Fibroblast of skin of back (primary cell): ENCODE measurements at places on chromosomes 2 and 18.
A peak's percentile ranks its signal among the peaks of the same experiment; 100 is the strongest.

DNA sequence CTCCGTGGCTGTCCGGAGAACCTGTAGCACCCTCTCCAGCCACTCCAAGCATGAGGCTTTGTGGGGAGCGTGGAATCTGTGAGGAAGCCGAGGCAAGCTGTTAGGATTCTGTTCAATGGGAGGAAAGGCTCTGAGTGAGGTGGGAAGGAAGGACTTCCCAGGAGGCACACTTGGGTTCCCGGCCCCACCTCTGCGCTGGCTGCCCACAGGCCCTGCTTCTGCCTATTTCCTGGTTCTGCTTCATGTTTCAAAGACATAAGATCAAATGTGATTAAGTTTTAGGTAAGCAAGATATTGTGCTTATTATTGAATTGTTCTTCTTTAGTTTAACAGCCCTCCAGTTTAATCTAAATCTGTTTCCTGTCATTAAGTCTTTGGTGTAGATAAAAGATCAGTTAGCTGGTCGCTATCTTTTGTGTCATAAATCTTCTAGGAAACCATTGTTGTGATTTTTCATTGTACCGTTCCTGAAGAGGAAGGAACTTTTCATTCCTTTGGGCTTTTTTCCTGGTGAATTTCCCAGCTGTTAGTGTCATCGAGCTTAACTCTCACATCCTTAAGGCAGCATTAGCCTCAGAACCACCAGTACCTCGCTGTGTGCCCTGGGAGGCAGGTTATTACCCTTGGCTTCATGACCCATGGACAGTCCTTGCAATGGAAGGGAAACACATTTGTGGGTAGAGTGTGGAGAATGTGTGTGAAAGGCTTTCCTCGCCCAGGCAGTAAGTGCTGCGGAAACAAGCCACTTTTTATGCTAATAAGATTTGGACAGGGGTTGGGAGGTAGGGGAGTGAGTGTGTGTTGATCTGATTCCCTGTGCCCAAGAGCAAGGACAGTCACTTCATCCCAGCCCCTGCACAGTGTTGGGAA lies 61.9 kb upstream of the ALPP start:
- DNase-seq = no peak

DNA sequence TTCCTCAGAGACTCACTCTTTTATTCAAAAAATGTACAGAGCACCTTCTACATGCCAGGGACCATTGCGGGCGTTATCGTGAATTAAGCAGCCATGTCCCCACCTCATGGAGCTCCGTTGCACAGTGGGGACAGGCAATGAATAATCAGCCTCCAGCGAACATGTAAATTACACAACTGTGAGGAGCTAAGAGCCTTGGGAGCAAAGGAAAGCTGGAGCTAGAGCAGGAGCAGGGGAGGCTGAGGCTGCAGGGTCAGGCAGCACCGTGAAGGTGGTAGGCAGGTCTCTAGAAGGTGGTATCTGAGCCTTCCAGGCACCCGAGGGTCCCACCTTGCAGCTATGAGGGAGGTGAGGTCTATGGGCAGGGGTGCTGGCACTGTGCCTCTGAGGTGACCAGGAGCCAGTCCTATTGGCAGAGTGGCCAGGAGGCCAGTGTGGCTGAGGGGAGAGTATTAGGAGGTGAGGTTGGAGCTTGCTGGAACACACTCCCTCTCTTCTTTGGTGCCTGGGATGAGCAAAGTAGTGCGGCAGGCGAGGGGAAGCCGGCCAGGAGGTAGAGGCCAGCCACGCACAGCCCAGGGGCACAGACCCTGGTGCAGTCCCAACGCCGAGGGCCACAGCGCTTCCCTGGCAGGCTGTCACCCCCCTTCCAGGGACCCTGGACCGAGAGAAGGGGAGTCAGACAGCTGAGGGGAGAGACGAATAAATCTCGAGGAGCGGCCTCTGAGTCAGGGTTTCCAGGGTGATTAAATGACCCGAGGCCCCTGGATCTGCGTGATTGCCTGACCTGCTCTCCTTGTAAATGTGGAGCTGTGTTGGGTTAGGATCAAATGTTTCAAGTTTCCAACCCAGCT lies 167.3 kb downstream of the SEPTIN10 start:
- no peak for DNase-seq

GRCh38 chr18:79245517-79246001 lies 150.2 kb upstream of the NFATC1 start:
- DNase-seq = peak; percentile 32

GRCh38 chr18:59024829-59025228 lies 114.9 kb upstream of the SEC11C start:
- no peak for DNase-seq

GRCh38 chr2:17599617-17600016 lies 59.1 kb downstream of the VSNL1 start:
- no peak for DNase-seq

DNA sequence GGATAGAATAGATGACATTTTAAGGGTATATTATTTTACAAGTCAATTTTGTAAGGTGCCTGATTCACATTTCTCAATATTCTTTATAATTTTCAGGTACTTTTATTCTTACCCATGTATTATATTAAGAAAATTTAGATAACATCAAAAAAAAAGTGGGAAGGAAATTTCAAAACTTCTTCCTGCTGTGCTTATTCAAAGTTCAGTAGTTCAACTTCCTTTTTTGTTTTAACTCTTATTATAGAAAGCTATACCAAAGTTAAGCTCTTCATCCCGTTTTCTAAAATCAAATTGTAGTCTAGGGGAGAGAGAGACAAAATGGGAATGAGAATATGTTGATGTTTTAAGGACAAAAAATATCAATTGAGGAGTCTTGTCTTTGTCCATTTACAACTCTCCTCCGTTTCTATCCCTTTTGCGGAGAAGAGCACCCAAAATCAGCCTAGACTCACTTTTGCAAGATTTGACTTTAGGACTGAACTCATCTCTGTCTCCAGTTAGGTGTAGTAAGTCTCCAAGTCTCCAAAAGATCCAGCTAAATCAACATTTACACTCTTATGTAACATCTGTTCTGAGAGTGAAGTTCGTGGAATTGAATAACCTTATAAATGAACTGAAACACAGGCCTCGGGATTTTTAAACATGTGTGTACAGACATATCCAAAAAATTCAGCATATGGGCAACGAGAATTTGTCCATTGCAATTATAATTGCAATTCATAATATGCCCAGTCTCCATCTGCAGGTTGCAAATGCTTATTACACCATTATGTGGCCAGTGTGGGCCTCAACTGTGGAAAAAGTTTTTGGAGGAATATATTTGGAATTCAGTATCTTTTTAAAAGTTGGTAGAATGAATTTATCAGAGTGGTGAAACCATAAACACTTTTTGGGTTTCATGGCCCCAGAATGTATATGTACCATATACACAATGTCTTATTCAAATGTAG lies 23.9 kb downstream of the FAM124B start:
- DNase-seq = no peak

- DNase-seq = no peak
Measured at GRCh38 chr2:65364986-65365733, 67.2 kb downstream of the SPRED2 start.

GRCh38 chr2:27707462-27708256 lies 44.0 kb downstream of the SLC4A1AP start:
- DNase-seq = no peak

DNA sequence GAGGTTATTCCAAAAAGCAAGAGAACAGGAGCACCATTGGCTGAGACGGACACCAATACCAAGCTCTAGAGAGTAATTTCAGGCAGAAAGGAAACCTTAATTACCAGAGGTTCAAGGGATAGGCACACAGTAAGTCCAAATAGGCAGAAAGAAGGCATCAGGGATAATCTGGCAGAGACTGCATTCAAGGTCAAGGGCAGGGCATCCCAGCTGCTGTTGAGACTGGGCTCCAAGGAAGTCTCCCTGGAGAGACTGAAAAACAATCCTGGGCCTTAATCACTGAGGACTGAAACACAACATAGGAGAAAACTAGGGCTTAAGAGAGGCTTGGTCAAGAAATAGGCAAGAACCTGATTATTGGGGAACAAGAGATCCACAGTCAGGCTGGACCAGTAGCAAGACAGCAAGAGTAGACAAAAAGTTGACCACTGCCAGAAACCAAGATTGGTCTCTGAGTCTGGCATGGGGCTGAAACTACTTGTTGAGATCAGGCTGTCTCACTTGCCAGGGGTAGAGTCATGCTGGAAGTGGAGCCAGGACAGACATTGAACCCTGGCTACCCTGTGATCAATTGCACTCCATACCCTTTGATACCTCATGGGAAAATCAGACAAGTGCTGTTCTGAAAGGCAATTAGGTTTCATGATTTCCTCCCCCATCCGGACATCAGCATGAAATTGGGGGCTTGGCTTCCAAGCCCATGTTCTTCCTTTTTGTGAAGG lies 193.2 kb upstream of the TNP1 start:
- DNase-seq = no peak

- no peak for DNase-seq
Measured at GRCh38 chr18:75161256-75162028, 47.5 kb downstream of the PTGR3 start.

- DNase-seq = no peak
Measured at GRCh38 chr2:15010346-15010745, 377.8 kb downstream of the LRATD1 start.

DNA sequence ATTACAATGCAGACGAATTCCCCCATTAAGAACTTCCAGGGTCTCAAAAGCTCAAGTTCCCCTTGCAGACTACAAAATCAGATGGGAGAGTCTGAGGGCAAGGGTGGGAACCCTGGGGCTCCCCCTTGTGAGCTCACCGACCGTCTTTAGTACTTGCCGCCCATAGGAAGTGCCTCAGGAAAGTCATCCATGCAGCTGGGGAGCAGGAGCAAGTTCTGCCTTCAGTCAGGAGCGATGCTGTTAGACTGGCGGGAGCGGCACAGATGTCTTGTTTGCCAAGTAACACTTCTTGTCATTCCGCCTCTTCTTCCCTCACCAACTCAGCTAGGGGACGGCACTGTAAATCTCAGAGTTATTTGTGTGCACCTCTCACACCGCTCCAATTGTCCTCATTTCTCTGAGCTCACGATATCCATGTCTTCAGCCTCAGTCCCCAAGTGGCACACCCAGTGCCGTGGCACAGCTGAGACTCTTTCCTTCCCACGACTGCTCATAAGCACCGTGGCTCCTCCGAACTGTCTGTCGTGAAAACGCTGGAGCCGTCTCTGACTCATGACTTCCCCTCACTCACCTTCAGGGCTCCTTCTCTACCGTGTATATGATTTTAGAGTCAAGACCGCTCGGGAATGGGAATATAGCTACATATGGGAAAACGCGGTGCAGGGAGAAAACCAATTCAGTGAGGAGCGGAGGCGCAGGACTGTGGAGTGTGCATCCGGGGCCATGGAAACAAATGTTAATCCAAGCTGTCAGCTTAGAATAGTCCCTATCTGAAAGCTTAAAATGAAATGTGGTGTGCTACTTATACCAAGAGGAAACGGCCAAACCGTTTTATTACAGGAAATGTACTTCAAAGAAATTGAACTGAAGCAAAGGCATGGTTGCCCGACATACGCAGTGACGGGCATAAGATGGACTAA lies 34.0 kb downstream of the UXS1 start:
- DNase-seq = no peak

- no peak for DNase-seq
Measured at GRCh38 chr2:12163866-12164265, 417.4 kb downstream of the LPIN1 start.

- DNase-seq = no peak
Measured at GRCh38 chr18:79374408-79375171, 21.1 kb upstream of the NFATC1 start.

DNA sequence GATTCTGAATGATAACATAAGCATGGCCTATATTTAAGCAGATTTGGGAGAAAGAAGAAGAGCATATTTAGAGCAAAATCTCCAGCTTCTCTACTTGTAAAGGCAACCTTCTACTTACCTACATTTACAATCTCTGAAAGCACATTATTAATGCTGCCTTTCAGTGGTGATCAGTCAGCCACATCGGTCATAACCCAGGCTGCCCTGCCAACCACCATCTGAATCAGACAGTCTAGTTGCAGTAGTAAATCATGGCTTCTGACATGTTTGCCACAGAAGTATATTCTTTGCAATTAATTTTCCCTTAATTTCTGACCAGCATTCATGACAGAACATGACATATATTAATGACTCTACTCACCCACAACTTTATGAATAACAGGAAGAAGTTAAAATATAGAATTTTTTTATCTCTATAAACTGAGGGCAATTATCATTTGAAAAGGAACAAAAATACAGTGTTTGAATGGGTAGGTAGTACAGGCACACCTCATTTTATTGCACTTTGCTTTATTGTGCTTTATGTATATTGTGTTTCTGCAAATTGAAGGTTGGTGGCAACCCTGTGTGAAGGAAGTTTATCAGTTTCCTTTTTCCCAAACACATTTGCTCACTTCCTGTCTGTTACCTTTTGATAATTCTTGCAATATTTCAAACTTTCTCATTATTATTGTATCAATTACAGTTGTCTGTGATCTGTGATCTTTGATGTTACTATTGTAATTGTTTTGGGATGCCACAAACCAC lies 531.6 kb upstream of the CHAC2 start:
- no peak for DNase-seq

DNA sequence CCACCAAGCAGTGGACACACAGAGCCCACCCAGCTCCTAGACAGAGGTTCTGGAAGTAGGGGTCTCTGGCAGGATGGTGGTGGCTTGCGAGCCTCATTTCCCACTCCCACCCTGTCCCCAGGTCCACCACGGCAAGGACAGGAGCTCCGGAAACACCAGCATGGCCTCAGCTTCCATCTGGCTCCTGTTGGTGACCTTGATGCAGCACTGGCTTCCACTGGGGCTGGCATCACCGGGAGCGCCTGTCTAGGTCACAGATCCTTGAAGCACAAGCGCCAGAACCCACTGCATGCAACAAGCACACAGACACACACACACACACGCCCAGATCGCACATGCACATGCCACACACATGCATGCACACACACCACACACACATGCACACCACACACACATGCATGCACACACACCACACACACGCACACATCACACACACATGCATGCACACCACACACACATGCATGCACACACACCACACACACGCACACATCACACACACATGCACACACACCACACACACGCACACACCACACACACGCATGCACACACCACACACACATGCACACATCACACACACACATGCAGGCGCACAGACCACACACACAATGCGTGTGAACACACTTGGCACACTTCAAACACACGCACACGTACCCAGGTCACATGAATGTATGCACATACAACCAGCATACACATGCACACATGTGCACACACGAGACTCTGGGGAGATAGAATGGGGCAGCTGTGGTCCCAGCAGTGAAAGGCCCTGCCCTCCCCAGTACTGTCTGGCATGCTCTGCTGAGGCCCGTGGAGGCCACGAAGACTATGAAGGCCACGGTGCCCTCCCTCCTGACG lies 63.7 kb downstream of the TWIST2 start:
- DNase-seq = no peak

GRCh38 chr2:189267925-189268579 lies 88.5 kb upstream of the COL5A2 start:
- peak; percentile 90 for DNase-seq

GRCh38 chr2:165777522-165778186 lies 16.4 kb downstream of the GALNT3 start:
- peak; percentile 17 for DNase-seq

- peak; percentile 62 for DNase-seq
Measured at GRCh38 chr2:127400897-127401756, 13.4 kb upstream of the MAP3K2 start.

DNA sequence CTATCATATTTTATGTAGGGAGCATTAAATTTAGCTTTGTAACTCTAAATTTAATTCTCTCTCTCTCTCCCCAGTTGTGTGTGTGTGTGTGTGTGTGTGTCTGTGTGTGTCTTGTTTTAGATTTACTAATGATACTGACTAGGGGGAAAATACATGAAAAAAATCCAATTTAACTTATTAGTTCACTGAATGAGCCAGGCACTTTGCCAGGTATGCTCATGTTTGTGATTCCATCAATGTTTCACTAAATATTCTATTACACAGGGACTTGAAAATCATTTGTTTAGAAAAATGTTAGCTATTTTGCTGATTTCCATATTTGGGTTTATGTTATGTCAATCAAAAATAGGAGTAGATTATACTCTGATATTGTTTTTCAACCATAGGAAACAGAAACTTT lies 203.7 kb upstream of the ZNF804A start:
- DNase-seq = no peak
